ENCODE measurements at places on chromosomes 16 and 17. TPM values are rescaled to one million over a fixed set of nuclear protein-coding genes. Genes with fewer than 3 reads are reported as not detected.
A peak's percentile ranks its signal among the peaks of the same experiment; 100 is the strongest.

DNA sequence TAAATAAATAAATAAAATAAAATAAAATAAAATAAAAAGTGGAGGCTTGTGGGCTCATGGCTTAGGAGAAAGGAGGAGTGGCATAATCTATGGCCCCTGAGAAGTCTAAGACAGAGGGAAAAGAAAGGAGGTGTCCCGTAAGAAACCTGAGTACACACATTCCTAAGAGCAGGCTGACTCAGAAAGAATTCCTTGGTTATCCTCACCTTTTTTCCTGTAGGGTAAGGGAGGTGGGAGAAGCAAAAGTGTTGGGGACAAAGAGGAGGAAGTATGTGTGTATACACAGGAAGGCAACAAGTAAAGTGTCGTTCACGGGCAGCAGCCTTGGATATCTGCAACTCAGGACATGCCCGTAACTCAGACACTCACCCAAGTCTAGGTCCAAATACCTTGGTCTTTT is 29.3 kb downstream of the MARF1 start:
- no peak for DNase-seq

DNA sequence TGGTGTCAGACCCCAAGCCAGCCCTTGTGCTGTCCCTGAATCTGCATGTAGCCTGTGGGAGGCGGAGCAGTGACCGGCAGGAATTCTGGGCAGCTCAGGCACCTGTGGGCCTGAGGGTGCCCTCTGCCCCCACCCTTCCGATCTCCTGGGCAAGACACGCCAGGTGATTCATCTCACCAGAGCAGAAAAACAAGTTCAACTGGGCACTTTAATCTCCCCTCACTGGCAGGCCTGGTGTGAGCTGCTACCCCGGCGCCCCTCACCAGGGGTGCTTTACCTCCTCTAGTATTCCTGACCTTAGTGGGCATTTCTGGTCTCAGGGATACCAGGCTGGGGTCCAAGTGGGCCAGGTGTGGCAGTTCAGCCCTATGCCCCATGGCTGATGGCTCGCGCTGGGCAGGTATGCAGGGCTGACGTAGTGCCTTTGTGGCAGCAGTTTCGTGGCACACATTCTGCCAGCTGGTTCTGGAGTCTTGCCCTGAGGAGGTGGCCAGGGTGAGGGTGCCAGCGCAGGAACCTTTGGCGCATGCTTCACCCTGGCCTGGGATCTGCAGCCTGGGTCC is 6.0 kb downstream of the ERBB2 start:
- peak; percentile 77 for DNase-seq

DNA sequence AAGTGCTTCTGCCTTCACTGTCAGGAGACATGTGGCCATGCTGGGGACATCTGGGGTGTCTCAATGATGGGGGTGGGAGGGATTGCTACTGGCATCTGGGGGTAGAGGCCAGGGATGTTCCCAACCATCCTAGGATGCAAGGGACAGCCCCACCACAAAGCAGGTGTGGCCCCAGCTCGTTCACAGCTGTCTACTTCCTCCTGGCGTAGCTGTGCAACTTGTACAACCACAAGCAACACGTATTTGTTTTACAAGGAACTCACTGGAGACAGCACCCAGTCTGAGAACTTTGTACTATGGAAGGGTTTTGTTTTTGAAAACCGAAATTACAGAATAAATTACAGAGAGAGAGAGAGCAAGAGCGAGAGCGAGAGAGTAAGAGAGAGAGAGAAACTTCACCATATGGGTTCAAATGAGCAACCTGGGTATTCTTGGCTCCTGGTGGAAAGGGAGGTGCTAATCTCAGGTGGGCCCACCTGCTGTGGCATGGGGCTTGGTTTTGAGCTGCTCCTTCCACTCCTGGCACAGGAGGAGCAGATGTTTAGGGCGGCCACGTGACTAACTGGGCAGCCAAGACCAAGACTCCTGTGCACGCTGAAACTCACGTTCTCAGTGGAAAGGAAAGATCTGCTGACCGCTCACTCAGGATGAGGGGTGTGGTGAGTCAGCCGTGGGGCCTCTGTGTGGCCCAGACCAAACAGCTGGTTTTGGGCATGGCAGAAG is 17.5 kb upstream of the TNFRSF13B start:
- DNase-seq: no peak

ABCC6 gene
- 27.5 TPM for total RNA-seq

DNA sequence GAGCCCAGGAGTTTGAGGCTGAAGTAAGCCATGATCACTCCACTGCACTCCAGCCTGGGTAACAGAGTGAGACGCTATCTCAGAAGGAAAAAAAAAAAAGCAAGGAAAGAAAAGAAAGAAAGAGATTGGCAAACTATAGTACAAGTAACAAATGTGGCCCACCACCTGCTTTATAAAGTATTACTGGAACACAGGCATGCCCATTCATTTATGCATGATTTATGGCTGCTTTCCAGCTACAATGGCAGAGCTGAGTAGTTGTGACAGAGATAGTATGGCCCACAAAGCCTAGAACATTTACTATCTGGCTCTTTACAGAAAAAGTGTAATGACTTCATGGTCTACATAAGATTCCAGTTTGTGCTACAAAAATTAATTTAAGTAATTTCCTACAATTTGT is 23.6 kb downstream of the C16orf87 start:
- no peak for DNase-seq

GRCh38 chr17:29061036-29061435 is 18.1 kb downstream of the PIPOX start:
- no peak for DNase-seq

GRCh38 chr16:22971346-22971924 is 157.5 kb downstream of the HS3ST2 start:
- DNase-seq: no peak

HS3ST2 gene
- 0.98 TPM for total RNA-seq

DGKE gene
- total RNA-seq: 23.0 TPM

GRCh38 chr17:73582821-73583220 is 61.4 kb downstream of the SDK2 start:
- no peak for DNase-seq

CSH2 gene
- total RNA-seq: not detected

- peak; percentile 75 for DNase-seq
Observed at GRCh38 chr16:11401161-11402050, 56.1 kb downstream of the RMI2 start.

FOXF1 gene
- total RNA-seq: 31.0 TPM

GRCh38 chr17:14144508-14144907 is 75.2 kb downstream of the COX10 start:
- DNase-seq: no peak

GRCh38 chr17:81976332-81977210 is 858 bp upstream of the ASPSCR1 start:
- no peak for DNase-seq

GRCh38 chr17:80331820-80332219 is 71.2 kb downstream of the RNF213 start:
- no peak for DNase-seq

- no peak for DNase-seq
Observed at GRCh38 chr16:61014869-61015268, 1021.4 kb downstream of the CDH8 start.

CTDNEP1 gene
- 107 TPM for total RNA-seq
